ENCODE measurements at places on chromosomes 4 and X.

- peak; percentile 46 for DNase-seq
These were observed 37.8 kb upstream of the SLC9A7 start for GRCh38 chrX:46796574-46797191.

- no peak for DNase-seq
These were observed 16.8 kb upstream of the DMP1 start for GRCh38 chr4:87633243-87633642.

DNA sequence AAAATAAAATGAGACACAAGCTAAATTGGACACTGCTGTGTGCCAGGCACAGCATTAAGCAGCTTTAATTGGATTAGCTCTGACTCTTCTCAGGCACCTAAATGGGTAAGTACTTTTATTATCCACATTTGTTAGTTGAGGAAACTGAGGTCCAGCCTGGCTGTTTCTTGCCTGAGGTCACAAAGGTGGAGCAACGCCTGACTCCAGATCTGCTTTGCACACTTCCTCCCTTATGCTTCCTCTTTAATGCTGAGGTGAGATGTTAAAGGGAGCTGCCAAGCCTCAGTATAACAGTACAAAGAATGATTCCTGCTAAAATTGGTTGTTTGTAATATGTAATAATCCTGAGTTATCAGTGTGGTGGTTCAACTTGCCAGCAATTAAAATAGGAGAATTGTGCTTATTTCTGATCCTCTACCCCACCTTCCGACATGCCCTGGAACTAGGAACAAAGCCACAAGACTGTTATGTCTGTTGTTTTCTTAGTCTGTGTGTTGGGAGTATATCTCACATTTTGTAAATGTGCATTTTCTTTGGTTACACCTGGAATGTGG, 74.4 kb downstream of the AFF1 start:
- no peak for DNase-seq

- no peak for DNase-seq
These were observed 90.5 kb upstream of the WDR1 start for GRCh38 chr4:10207116-10207515.

DNA sequence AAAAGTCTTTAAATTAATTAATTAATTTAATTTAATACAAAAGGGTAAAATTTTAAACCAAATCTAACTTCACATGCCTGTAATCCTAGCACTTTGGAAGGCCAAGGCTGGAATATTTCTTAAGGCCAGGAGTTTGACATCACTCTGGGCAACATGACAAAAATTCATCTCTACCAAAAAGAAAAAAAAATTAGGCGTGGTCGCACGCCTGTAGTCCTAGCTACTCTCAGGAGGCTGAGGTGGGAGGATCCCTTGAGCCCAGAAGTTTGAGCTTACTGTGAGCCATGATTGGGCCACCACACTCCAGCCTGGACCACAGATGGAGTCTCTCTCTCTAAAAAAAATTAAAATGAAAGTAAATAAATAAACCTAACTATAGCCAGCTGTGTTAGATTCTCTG, 39.2 kb upstream of the ANTXR2 start:
- DNase-seq, result no peak

GRCh38 chr4:167885872-167886271, 206.5 kb upstream of the ANXA10 start:
- DNase-seq, result no peak

GRCh38 chr4:184284336-184284690, 66.6 kb upstream of the ENPP6 start:
- no peak for DNase-seq

- no peak for DNase-seq
These were observed 185.4 kb downstream of the SOWAHB start for GRCh38 chr4:76712564-76712963.
